ENCODE measurements at places on chromosomes 11 and 22.
A peak's percentile ranks its signal among the peaks of the same experiment; 100 is the strongest.

- DNase-seq, result peak; percentile 70
Observed at GRCh38 chr11:61816736-61817455, at the start of gene FADS1. Gene FADS1, minus strand, starts transcription at chr11:61817003. Its CDS starts 74 bp downstream, at chr11:61816929.

- no peak for DNase-seq
Observed at GRCh38 chr22:38775656-38776055, 18.3 kb downstream of the DNAL4 start.

- DNase-seq, result no peak
Observed at GRCh38 chr11:123460012-123460700, 30.1 kb downstream of the GRAMD1B start.

GRCh38 chr11:19800162-19800561 is 87.5 kb downstream of the NAV2 start:
- no peak for DNase-seq

- no peak for DNase-seq
Observed at GRCh38 chr11:12724301-12725054, 50.3 kb downstream of the TEAD1 start.

DNA sequence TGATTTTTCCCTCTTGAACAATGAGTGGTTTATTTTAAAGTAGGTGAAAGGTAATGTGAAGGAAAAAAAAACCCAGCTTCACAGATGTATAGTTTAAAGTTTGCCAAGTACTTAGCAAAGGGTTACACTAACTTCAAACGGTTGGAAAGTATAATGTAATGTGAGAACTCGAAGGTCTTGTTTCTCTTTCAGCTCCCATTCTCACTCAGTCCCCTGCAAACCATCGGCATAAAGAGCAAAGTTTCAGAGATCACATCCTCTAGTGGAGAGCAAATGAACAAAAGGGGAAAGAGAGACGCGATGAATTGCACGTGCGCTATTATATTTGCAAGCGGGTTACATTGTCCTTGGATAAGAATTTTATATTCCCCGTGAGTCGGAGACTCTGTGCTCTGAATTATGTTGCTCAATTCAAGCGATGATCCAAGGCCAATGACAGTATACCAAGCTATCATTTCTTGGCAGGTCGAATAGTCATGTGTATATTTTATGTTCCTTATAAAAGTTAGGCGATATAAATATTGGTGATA is 37.6 kb upstream of the BIRC3 start:
- DNase-seq, result peak; percentile 2

DNA sequence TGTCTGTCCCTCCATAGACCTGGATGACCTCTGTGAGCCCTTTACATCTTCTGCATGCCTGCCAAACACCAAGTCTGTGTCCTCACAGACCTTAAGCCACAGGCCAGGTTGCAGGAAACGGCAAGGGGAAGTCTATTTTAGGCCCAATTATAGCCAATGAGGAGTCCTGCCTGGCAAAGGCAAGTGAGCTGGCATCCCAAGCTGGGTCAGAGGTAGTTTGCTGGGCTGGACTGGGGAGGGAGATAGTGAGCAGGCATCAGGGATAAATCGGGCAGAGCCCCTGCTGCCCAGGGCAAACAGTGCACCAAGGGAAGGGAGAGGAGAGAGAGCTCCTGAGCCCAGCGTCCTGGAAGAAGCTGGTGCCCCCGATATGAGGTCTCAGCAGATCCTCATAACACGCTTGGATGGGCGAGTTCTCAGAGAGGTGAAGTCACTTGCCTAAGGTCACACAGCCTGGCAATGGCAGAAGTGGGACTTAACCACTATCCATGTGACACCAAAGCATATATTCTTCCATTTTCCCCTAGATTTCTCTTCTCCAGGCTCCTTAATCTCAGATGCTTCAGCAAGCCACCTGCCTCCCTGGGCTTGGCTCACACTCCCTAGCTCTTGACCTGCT is 3.7 kb upstream of the RELT start:
- no peak for DNase-seq

GRCh38 chr22:49196046-49196511 is 631.6 kb downstream of the BRD1 start:
- DNase-seq, result no peak

- DNase-seq, result no peak
Observed at GRCh38 chr11:59778122-59778521, 22.9 kb downstream of the STX3 start.

GRCh38 chr22:46053563-46054090 is 76.7 kb upstream of the WNT7B start:
- DNase-seq, result no peak

DNA sequence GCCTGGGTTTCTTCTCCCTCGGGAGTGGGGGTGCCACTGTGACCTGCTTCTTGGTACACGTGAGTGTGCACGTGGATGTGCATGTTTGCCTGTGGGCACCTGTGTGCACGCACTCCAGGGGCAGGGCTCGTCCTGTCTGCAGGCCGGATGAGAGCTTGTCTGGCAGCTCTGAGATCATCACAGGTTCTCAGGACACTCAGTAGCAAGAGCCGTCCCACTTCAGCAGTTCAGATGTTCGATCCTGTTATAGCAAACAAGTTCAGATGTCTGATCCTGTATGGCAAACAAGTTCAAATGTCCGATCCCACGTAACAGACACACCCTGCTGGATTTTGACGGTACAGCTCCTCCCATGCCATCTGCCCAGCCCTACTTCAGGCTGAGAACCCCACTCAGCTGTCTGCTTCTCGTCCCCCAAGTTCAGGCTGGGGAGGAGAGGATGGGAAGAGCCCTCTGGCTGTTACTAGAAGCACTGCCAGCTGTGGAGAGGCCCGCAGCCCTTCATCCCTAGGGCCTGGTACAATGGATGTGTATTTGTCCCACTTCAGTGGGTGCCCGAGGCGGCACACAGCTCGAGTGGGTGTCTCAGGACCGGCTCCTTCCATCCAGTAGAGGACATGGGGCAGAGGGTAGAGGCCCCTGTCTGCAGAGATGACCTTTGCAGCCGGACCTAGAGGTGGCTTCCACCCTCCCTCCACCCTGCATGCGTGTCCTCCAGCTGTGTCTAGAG is 1126.9 kb downstream of the BRD1 start:
- DNase-seq, result peak; percentile 1

- no peak for DNase-seq
Observed at GRCh38 chr11:61054927-61055562, 47.2 kb upstream of the CD5 start.

DNA sequence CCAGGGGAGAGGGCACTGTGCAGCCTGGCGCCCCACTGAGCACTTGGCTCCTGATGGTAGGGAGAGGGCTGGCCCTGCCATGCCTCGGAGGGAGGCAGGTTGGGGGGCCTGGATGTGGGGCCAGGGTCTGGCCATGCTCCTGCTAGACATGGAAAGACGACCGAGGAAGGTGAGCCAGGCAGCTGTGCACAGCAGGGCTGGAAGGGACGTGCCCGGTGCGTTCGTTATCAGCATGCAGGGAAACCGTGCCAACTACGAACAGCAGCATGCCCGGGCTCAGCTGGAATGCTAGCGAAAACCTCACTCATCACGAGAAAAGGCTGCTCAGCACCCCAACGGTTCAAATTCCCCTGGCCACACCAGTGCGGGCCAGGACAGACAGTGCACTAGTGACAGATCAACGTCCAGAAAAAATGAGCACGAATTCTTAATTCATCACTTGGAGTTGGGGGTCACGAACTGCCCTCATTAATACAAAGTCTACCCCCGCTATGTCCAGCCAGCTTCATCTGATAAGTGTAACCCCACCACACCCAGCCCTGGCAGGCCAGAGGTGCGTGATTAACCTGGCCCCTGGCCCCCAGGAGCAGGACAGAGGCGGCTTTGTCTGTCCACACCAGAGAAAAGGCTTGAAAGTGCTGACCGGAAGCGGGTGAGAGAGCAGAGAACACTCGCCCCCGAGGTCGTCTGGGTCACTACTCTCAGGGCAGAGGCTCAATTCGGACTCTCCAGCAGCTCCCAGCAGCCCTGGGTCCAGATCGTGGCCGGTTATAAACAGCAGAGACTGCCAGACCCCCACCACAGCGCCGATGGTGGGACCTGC is 84.2 kb downstream of the CELSR1 start:
- no peak for DNase-seq

DNA sequence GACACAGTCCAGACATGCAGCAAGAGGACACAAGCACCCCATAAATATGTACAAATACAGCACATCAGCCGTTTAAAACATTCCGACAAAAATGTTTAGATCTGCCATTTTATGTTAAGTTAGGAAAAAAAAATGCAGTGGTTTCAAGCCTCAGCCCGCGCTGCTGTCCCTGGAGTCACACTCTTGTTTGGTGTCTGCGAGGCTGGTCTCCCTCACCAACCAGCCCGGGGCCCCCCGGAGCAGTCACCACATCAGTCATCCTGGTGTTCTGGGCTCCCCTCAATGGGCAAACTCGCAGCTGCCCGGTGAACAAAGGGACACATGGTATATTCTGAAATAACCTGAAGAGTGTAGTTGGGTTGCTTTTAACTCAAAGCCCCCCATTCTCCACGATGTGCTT is 1022.2 kb downstream of the BRD1 start:
- no peak for DNase-seq

DNA sequence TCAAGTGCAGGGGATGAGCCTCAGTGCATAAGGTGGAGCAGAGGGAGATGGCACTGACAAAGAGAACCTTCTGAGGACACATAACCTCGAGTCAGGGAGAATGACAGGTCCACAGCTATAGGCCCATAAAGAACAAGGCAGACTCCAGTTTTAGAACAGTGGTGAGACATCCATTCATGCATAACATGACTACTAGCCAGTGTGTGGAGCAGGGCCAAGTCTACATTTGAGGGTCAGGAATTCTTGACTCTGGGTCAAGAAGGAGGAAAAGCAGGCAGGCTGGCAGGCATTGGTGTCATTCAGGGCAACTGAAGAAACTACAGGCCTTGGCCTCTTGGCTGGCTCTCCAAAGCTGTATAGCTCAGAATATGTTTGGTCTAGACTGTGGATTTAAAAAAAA is 54.9 kb downstream of the MTNR1B start:
- DNase-seq, result no peak

DNA sequence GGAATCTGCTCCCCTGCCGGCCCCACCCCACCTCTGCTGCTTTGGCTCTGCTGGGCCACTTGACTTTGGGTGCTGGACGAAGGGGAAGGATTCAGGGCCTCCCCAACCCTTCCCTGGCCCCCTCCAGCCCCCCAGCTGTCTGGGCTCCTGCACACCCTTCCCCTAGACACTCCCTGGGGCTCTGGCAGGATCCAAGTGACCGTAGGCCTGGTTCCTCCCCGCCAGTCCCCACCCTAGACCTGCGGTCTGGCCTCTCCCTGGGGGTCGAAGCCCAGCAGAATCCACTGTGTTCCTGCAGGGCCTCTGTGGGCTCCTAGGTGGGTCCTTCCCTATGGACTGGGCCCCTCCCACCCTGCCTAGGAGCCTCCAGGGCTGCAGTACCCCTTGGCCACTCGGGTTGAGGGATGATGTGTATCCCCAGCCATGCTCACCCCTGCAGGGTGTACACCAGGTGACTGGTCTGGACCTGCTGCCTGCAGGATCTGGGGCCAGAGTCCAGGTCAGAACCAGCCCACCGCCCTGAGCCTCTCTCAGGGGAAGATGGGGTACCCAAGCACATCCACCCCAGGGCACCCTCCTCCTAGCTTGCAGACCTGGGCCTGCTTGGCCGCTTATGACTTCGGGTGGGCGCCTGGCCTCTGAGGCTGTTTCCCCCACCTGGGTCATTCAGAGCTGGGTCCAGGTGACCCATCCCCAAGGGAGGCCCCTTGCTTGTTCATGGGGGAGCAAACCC is 5.6 kb downstream of the PIM3 start:
- no peak for DNase-seq

- no peak for DNase-seq
Observed at GRCh38 chr22:36317658-36318271, 64.8 kb downstream of the APOL1 start.

DNA sequence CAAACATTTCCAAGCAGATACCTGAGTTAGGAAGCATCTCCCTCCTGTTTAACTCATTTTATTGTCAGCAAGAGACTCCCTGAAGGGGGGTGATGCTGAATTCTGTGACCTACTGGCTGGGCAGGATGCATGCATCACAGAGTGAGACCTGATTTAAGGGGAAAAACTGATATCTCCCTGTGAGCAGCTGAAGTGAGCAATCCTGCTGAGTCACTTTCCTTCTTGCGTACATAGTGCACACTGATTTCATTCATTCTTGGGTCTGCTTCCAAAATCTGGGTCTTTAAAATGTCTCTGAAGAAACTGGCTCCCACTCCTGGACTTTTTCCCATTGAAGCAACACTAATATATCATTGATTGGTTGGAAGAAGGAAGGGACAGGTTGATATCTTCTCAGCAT is 23.3 kb downstream of the P4HA3 start:
- DNase-seq, result no peak

DNA sequence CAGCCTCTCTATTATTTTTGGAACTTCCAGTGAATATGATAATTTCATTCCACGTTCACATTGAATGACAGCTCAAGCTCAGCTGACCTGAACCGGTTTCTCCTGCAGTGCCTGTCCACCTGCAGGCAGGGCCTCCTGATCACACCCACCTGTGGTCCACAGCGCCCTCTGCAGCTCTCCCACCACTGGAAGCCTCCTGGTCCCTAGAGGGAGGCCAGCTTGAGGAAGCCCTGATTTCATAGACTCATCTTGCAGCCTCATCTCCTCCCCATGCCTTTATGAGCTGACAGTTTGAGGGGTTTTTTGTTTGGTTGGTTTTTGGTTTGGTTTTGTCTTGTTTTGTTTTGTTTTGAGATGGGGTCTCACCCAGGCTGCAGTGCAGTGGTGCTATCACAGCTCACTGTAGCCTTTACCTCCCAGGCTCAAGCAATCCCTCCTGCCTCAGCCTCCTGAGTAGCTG is 29.9 kb upstream of the MALAT1 start:
- DNase-seq, result no peak

DNA sequence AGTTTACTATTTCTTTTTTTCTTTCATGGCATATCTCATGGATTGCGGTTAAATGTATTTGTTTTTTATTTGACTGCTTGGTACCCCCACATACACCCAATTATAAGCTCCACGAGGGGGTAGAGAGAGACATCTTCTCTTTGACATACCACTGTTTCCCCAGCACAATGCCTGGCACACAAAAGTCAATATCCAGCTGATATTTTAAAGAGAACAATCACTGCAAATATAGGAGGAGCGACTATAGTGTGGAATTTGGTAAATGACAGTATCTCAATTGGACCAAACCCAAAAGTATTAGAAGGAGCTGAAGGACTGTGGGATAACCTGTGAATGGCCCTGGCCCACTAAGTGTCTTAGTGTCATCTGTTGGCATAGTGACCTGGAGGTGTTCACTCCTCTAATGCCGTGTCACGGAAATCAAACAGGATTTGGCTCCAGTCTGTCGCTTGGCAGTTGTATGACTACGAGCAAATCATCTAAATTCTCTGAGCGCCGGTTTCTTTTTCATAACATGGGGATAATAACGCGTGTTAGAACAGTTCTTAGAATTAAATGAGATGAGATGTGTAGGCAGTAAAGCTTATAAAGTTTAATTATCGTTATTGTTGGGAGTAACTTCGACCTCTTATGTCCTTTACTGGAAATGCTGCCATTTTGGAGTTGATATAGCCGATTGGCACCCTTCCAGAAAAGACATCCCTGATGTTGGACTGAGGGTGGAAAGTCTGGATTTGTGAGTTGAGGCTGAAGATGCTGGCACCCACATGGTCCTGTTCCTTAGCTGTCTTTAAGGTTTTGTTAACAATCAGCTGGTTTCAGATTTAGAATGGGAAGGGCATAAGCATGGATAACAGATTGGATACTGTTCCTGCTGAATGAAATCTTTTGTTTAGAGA is 144.5 kb downstream of the DBX1 start:
- DNase-seq, result peak; percentile 10

All from DMS 273 treated with DMSO at 0.1 percent for 48 hours (cell line).